Activated CD8-positive, alpha-beta memory T cell treated with anti-CD3 and anti-CD28 coated beads for 24 hours (primary cell): ENCODE measurements at places on chromosomes 7 and 10.

- DNase-seq, result no peak
Measured at GRCh38 chr7:143043391-143043790, 8.8 kb upstream of the OR6V1 start.

GRCh38 chr7:116740755-116741462, 68.9 kb downstream of the MET start:
- no peak for DNase-seq

- no peak for DNase-seq
Measured at GRCh38 chr7:85172530-85172941, 14.3 kb downstream of the SEMA3D start.

DNA sequence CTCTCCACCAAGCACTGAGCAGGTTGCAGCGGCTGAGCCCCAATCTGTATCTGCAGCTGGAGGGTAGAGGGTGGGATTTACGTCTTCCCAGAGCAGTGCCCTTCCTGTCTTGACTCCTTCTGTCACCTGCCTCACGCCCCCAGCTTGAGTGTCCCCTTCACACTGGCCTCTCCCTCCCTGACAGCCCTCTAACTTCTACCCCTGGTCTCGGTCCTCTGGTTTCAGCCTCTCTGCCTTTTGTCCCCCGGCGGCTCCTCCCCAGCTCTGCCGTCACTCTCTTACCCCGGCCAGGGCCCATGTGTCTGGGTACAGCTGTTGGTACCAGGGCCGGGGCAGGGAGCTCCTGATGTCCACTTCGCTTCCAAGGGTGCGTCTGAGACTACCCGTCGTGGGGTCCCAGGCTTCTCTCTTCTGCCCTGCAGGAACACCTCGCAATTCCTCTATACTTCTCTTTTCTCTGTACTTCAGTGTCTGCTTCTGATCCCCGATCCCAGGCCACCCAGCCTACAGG, 654 bp downstream of the MUC3A start:
- no peak for DNase-seq

GRCh38 chr10:78541481-78542140, 507.9 kb downstream of the RPS24 start:
- peak; percentile 48 for DNase-seq

DNA sequence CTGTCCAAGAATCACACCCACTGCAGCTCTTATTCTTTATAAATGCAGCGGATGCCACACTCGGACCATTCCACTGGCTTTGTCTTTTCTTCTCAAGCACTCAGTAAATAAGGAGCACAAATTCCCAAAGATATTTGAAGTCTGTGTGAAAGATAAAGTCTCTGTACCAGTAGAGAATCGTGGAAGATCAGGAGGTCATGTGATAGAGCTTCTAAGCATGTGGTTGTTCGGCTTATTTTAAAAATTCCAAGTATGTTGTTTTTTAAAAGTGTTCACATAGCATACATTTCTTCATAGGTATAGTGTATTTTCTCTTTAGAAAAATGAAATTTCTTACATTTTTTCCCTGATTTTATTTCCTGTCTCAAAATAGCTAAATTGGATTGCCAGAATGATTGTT, 75.8 kb downstream of the NOC3L start:
- DNase-seq, result no peak

DNA sequence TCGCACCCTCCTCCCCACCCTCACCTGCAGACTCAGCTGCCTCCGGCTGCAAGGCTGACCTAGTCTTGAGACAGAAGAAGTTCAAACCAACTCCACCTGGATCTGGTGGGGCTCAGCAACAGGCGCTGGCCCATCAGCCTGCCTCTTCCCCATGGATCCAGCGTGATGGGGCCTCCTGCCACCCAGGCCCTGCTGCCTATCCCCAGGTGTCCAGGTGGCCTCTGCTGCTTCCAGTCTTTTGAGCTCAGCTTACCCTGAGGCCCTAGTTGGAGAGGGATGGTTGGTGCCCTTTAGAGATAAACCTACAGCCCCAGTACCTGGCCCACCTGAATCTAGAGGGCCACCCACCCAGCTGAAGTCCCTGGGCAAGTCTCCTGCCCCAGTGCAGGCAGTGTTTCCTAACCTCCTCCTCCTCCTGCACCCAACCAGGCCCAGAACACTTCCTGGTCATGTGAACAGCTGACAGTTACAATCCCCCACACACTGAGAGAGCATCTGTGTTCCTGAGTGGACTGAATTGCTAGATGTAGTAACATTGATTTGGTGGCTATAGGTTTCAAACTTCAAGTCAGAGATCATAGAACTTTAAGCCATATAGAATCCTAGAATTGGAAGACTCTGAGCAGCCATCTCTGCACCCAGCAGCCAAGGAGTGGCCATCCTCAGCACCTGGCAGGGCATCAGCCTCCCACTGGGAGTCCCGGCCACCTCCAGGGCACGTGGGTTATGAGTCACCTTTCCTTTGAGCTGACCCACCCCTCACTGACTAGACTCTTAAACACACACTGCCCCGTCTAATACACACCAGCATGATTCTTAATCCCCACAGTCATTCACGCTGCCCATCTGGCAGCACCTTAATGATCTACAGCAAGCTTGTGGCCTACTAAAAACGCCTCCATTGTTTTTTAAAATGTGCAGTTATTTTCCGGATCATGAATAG, 51.9 kb downstream of the ALOX5 start:
- no peak for DNase-seq

GRCh38 chr7:141700296-141700847, 1.6 kb downstream of the DENND11 start:
- DNase-seq, result no peak

DNA sequence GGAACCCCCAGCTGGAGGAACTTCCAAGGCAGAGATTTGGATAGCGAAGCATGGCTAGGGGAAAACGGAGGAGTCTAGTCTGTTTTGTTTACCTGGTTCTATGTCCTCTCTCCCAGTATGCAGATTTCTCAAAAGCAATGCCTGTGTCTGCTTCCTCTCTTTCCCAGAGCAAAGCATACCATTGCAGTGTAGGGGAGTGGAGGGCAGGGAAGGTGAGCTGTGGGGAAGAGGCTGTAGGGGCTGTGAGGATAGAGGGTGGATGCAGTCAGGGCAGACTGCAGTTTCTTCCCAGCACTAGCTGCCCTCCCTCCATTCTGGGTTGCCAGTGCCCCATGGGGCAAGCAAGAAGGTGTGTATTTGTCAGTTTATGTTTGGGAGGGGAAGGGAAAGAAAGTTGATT, 16.9 kb upstream of the TSPAN14 start:
- no peak for DNase-seq

DNA sequence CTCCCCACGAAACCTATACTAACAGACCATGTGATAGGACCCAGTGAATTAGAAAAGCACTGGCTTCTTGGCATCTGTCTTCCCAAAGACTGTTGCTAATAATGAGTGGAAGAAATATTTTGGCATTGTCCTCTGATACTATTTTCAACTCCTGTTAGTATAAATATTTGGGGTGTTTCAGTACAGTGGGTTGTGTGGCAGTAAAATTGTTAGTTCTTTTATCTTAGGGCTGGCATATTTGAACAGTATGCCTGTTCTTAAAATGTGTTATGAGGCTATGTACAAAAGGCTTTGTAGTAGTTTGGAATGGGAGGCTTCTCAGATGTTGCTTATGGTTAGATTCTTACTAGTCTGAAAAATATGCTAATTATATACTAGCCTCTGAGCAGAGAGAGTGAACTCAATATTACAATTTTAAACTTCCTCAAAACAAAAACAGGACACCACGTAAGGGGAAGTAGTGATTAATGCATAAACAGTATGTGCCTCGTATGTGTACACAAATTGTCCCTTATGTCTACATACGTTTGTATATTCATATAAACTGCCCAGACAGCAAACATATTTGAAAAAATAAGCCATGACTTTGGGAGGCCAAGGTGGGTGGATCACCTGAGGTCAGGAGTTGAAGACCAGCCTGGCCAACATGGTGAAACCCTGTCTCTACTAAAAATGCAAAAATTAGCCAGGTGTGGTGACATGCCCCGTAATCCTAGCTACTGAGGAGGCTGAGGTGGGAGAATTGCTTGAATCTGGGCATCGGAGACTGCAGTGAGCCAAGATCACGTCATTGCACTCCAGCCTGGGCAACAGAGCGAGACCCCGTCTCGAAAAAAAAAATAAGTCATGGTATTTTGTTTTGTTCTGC, 115.4 kb downstream of the ARID5B start:
- no peak for DNase-seq

DNA sequence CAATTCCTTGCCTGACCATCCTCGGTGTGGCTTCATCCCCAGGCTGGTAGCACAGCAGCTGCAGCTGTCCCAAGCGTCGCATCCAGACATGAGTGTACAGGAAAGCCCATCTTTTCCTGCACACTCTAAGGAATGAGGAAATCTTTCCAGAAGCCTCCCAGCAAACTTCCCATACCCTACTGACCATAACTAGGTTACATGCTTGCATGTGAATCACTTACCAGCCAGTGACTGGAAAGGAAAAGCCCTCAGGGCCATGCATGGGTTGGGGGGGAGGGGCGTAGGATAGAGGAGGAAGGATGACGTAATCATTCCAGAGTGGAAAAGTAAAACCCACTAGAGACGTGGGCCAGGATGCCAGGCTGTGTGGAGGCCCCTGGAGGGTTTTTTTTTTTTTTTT, 18.9 kb upstream of the ZNF212 start:
- no peak for DNase-seq

GRCh38 chr7:23211589-23211988, 29.7 kb downstream of the NUP42 start:
- no peak for DNase-seq

GRCh38 chr7:95553939-95554338, 42.4 kb downstream of the PDK4 start:
- no peak for DNase-seq

- DNase-seq, result no peak
Measured at GRCh38 chr10:59803714-59804113, 50.5 kb upstream of the MRLN start.

- DNase-seq, result no peak
Measured at GRCh38 chr10:77080361-77081027, 557.1 kb downstream of the KCNMA1 start.

GRCh38 chr7:27146491-27147198, 929 bp downstream of the HOXA6 start:
- DNase-seq, result peak; percentile 54

- DNase-seq, result no peak
Measured at GRCh38 chr7:44646176-44646920, 39.9 kb downstream of the OGDH start.

- DNase-seq, result no peak
Measured at GRCh38 chr7:146741911-146742310, 625.3 kb downstream of the CNTNAP2 start.

GRCh38 chr10:3469639-3470020, 297.0 kb upstream of the PITRM1 start:
- no peak for DNase-seq

GRCh38 chr7:151393031-151393977, 16.5 kb downstream of the WDR86 start:
- DNase-seq, result no peak

DNA sequence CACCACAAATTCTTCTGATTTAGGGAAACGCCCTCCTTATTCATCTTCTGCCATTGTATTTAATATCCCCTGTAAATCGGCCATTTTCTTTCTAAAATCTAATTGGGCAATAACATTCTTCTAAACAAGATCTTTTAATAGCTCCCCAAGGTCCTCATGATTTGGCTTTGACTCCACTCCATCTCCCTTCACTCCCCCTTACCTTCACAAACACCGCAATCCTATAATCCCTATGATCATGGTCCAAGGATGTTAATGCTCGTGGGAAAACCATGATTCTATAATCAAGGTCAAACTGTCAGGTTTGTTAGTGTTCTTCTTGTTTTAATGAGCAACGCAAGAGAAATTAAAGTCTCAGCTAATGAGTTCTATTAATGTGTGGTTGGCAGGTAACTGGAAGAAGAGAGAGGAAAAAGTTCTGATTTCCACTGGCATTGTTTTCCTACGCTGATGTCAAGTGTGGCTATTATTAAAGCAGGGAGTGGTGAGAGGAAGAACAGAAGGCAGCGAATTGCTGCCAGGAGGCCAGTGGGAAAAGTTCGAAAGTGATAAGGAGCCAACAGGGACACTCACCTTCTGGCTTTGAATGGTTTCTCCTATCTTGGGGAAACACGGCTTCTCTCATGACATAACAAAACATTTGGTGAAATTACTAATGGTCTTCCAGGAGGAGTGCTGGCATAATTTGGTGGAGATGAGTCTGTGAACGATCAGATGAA, 28.1 kb downstream of the LRRC72 start:
- no peak for DNase-seq

DNA sequence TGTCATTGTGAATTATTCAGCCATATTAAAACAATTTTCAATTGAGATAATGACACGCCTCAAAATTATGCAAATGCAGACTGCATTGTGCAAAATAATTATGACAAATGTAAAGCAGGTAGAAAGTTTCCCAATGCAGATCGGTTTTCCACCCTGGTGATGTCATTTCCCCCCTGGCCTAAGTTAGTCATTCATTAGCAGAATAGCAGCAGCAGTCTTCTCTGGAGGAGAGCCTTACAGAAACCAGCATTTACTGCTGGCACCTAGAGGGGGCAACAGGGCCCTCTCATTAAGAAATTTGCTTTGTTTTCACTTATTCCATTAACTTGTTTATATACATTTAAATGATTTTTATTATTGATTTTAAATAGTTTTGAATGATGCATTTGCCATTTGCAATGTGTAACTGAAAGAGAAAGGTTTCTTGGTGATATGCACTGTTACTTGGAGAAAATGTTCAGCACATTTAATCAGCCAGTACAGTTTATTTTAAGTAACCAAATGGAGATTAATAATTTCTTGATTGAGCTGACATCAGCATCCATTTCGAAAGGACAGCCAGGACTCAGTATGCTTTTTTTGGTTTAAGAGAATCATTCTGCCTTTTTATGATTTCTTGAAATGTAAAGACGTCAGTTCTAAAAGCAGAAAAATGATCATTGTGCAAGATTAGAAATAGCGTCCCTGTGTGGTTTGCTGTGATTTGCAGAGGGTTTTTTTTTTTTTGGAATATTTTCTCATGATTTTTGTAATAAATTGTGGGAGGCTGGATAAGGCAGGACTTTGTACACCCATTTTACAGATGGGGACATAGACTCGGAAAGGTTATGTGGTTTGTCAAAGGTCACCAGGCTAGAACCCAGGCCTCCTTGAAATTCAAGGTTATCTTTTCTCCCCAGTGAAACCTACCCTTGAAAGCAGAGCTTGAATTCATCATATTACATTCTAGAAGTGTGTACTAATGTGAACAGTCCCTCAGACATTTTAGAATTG, 3.5 kb downstream of the ARID5B start:
- no peak for DNase-seq

DNA sequence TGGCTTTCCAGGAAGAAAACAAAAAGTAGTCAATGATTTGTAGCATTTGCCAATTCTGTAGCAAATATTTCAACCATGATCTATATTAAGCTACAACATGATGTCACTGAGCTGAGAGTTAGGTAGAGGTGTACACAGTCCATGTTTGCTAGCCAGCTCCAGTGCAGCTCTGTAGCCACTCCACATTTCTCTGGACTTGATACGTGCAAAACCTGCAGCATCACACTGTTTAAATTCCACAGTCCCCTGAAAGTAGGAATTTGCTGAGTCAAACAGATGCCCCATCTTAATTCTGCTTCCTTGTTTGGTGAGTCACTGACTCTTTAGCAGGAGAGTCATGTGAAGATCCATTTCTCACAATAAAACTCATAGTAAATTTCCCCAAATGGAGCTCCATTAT, 89.8 kb upstream of the LRRTM3 start:
- DNase-seq, result no peak
